ENCODE measurements at places on chromosomes 7 and 10. TPM values are rescaled to one million over a fixed set of nuclear protein-coding genes. Genes with fewer than 3 reads are reported as not detected.

- H3K4me1 ChIP-seq = no peaks in the 10 kb centered on the region
- H3K27ac ChIP-seq = no peak overlapping the region
- no peak overlapping the region for H3K4me3 ChIP-seq
- no peaks in the 10 kb centered on the region for H3K36me3 ChIP-seq
These were observed 139.0 kb downstream of the DOCK1 start for GRCh38 chr10:127044186-127044585.

GRCh38 chr10:95840681-95841080, 67.1 kb upstream of the CC2D2B start:
- no peaks in the 10 kb centered on the region for H3K36me3 ChIP-seq
- no peak overlapping the region for H3K27ac ChIP-seq
- H3K27me3 ChIP-seq = peaks cover 6% of the 10 kb centered on the region
- H3K4me3 ChIP-seq = no peak overlapping the region

DNA sequence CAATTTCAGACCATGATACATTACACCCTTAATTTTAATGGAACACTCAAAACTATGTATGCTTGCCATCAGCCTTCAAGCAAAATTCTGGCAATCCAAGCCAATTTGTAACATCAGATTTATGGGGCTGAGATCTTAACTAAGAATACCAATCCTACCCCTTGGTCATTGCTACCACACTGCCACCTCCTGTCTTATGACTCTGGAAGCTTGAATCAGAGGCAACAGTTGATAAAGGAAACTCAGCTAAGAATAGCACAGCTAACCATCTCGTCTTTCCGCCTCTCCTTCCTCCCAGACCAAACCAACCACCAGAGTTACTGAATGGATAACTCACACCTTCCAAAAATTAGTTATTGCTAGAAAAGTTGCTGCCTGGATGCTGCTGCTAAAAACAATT, 7.4 kb downstream of the IGF2BP3 start:
- H3K36me3 ChIP-seq = no peaks in the 10 kb centered on the region
- H3K27ac ChIP-seq = no peak overlapping the region
- H3K27me3 ChIP-seq = peaks cover 64% of the 10 kb centered on the region
- H3K4me1 ChIP-seq = peaks cover 5% of the 10 kb centered on the region
- no peak overlapping the region for H3K4me3 ChIP-seq
- peak; percentile 56 for DNase-seq

DNA sequence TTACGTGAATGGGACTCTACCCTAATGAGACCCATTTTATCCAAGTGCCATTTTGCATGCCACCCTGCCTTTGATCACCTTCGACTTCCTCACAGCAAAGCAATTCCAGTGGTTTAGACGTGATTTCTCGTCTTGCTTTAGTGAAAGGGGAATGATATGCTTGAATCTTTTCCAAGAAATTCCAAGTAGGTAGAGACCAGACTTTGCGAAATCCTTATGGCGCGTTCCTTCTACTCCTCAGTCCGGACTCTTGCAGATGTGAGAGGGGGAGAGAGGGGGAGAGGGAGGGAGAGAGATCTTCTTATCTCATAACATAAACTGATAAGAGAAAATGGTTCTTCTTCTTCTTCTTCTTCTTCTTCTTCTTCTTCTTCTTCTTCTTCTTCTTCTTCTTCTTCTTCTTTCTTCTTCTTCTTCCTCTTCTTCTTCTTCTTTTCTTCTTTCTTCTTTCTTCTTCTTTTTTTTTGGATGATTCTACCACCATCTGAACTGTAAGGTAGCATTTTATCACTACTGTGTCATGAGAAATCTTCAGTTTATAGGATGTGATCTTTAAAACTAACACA, 883 bp downstream of the SPAG6 start:
- H3K27ac ChIP-seq = no peak overlapping the region
- peaks cover 51% of the 10 kb centered on the region for H3K27me3 ChIP-seq
- peaks cover 9% of the 10 kb centered on the region for H3K4me1 ChIP-seq
- H3K4me3 ChIP-seq = peak overlapping the region; percentile 59
- DNase-seq = no peak

GRCh38 chr10:90399782-90400181, 458.1 kb downstream of the HTR7 start:
- H3K36me3 ChIP-seq = no peaks in the 10 kb centered on the region
- H3K27me3 ChIP-seq = peaks cover 2% of the 10 kb centered on the region
- no peak overlapping the region for H3K27ac ChIP-seq
- H3K4me3 ChIP-seq = no peak overlapping the region
- H3K4me1 ChIP-seq = no peaks in the 10 kb centered on the region
- DNase-seq = no peak

DNA sequence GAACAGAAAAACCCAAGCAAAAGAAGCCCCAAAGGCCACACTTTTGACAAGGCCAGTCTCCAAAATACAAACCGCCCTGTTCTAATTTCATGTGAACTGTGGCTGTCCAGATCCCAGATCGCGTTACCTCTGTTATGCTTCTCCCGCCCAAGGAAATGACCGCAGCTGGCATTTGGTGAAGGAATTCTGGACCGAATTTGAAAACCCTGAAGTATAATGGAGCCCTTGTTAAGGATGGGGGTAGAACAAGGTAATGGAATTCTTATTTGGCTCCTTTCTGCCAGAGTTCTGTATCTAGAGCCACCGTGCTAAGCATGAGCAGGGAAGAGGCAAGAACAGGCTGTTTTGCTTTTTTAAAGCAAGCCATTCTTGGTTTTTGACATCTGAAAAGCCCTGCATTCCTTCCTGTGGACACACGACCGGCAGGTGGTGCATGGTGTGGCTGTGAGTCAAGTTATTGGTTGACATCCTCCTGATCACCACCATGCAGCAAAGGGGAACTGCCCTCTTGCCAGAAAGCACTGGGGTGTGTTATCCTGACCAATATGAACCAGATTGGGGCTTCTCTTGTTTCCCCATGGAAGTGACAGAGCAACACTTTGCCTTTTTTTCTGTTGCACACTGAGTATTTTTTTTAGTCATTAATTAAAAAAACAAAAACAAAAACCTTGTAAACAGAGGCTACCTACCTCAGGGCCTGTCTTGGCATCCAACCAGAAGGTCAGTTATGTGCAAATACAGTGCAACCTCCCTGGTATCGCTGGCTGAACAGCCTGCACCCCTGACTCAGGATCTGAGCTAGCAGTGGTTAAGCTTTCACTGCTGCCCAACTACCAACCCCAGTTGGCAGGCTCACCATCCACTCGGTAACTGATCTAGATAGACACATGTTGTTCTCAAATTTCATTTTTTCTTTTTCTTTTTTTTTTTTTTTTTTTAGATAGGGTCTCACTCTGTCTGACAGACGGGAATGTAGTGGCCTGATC, 14.2 kb downstream of the UCMA start:
- no peaks in the 10 kb centered on the region for H3K27me3 ChIP-seq
- H3K27ac ChIP-seq = no peak overlapping the region
- H3K4me3 ChIP-seq = no peak overlapping the region
- no peaks in the 10 kb centered on the region for H3K36me3 ChIP-seq
- DNase-seq = peak; percentile 23

- H3K4me3 ChIP-seq = no peak overlapping the region
- DNase-seq = no peak
These were observed 58.4 kb downstream of the ZNF22 start for GRCh38 chr10:45058992-45059561.

GRCh38 chr7:15972862-15973275, 286.4 kb upstream of the MEOX2 start:
- H3K4me1 ChIP-seq = no peaks in the 10 kb centered on the region
- DNase-seq = no peak
- H3K36me3 ChIP-seq = no peaks in the 10 kb centered on the region

- H3K4me3 ChIP-seq = no peak overlapping the region
- H3K36me3 ChIP-seq = no peaks in the 10 kb centered on the region
- no peak overlapping the region for H3K27ac ChIP-seq
- DNase-seq = no peak
- H3K27me3 ChIP-seq = no peaks in the 10 kb centered on the region
- H3K4me1 ChIP-seq = peaks cover 7% of the 10 kb centered on the region
These were observed 2.6 kb upstream of the ZPBP start for GRCh38 chr7:50095634-50096033.

The ADAMTS14 gene
- total RNA-seq = not detected

The CLRN3 gene
- not detected for total RNA-seq

The SCIN gene
- 0.05 TPM for total RNA-seq

The FAM221A gene
- total RNA-seq = 10.0 TPM

The SHH gene
- total RNA-seq = not detected

Data from activated naive CD4-positive, alpha-beta T cell treated with anti-CD3 and anti-CD28 coated beads for 36 hours (primary cell).